Stimulated activated CD8-positive, alpha-beta memory T cell treated with anti-CD3 and anti-CD28 coated beads, Interleukin-4, amount 100 ng/mL, for 24 hours (primary cell): ENCODE measurements at places on chromosomes 4 and X.

DNA sequence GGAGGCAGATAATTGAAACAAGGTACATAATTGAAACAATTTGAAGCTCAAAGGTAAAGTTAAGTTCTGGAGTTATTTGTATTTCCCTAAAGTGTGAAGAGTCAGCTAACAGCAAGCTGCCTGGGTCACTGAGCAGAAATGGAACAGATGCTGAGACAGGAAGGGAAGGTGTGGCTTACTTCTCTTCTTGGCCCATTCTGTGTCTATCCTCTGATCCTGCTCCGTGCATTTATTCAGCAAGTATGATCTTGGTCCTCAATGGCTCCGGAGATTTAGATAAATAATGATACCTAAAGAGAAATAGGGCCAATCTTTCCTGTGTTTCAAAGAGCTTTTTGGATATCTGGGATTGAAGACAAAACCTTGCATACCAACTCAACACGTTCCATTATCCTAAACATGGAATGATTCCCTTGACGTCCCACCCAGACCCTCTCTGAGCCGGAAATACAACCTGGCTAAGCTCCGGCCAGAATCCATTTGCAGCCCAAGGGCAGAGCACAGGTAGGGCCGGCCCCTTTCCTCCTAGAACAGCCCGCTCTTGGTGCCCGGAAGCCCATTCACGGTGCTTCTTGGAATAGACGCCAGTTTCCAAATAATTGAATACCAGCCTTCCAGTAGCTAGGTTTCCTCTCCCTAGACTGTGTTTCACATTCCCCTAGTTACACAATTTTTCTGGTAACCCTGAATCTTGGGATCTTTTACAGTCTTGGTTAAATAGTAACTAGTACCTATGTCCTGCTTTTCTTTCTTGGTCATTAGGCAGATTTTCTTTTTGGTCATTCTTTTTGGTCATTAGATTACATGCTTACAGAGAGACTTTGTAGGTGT lies 211.0 kb downstream of the NWD2 start:
- DNase-seq, result no peak

GRCh38 chr4:108166441-108167315 lies 2.1 kb downstream of the LEF1 start:
- DNase-seq, result no peak

DNA sequence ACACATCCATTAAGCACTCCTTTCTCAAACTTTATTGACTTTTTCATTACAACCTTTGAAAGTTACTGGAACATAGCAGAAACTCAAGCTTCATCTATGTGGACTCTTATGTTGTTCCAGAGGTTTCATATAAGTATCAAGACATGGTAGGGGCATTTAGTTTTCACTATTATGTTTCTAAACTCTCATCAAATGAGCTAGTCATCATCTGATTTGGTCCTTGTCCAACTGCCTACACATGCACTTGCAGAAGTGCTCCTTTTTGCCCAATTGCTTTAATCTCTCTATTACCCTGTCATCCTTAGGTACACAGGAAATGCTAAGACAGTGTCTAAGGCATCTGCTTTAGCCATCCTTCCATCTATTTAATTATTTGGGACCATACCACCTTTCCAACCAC lies 42.2 kb upstream of the EPGN start:
- DNase-seq, result no peak

DNA sequence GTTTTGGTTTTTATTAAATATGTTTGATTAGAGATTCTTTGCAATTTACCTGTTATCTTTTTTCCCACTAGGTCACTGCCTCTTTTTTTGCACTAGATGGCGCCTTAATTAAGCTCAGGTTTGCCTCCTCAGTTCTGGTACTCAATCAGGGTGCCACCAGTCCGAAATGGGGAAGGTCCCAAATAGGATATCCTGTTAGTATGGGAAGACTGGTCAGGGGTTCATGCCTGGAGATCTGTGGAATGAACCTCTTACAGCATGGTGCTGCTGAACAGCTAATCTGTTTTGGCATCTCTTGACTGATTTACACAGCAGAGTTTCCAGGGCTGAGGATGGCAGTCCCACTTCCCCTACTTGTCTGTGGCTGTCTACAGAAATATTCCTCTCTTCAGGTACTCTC lies 24.2 kb upstream of the VSIG1 start:
- no peak for DNase-seq

GRCh38 chrX:96722781-96723180 lies 38.1 kb downstream of the DIAPH2 start:
- no peak for DNase-seq

- no peak for DNase-seq
Measured at GRCh38 chr4:85725721-85726170, 250.8 kb downstream of the ARHGAP24 start.

DNA sequence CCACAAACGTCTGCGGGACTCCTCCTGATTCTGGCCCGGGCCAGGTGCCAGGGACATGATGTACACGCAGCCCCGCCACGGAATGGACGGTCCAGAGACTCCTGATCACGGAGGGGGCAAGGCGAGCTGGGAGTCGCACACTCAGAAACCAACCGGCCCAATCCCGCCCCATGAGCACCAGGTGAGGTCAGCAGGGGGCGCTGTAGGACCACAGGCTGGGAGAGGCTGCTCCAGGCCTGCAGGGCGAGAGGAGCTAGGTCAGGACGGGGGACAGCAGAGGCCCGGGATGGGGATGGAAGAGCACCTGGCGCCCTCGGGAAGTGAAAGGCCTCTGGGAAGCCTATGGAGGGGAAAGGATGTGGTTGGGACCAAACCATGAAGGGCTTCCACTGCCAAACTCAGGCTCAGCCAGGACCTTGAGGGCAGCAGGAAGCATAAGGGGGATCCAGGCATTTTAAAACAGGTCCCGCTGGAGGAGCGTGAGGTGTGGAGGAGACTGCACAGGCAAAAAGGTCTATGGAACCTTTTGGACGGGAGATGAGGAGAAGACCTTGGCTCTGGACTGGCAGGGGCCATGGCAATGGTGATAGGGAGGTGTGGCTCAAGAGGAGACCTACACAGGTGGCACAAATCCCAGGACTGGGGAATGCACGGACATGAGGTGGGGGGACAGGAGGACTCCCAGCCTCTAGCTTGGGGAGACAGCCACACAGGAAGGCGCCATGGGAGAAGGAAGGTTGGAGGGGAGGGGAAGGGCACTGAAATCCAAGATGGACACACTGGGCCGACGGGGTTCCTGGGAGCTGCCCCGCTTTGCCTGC lies 79.2 kb downstream of the MTMR1 start:
- DNase-seq, result peak; percentile 67

DNA sequence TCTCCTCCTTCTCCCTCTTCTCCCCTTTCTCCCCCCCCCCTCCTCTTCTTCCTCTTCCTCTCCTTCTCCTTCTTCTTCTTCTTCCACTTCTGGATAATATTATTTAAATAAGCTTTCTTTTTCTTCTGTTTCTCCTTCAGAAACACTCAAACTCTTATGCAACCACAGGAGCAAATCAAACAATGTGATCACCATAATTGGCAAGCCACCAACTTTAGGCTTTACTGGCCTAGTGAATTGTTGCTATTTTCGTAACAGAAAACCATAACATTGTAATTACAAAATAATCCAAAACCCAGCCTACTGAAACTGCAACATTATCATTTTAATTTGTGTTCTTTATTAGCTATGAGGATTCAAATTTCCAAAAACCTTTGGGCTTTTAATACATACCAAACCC lies 14.3 kb downstream of the DCAF8L1 start:
- DNase-seq, result no peak

DNA sequence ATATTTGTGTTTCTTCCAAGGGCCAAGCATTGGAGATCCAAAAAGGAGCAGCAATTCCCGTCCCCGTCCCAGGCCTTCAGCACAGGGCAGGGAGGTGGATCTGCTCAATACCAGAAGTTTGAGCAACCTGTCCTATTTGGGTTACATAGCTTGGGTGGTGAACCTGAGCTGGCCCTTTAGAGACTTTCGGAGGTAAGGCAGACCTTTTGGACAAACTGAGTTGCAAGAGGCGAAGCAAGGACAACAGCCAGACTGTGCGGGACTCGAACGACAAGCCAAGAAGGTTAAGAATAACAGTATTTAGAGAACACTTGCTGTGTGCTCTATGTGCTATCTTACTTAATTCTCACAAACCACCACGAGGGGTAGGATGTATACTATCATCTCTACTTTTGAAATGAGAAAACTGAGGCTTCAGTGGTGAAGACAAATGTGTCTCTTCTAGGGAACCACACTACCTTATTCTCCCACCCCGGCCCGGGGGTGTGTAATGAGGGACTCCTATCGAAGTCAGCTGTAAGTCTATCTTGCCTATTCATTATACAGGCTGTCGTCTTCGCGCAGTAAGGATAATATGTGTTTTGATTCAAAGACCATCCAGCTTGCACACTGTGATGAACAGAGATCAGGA lies 1.3 kb downstream of the NOP14 start:
- peak; percentile 52 for DNase-seq

- no peak for DNase-seq
Measured at GRCh38 chrX:15848576-15848975, 6.0 kb downstream of the AP1S2 start.

- DNase-seq, result no peak
Measured at GRCh38 chr4:185803022-185803421, 9.0 kb downstream of the SORBS2 start.
